ENCODE measurements at places on chromosomes 16 and 17. TPM values are rescaled to one million over a fixed set of nuclear protein-coding genes. Genes with fewer than 3 reads are reported as not detected.
A peak's percentile ranks its signal among the peaks of the same experiment; 100 is the strongest.

Gene AIPL1
- not detected for total RNA-seq

- DNase-seq, result no peak
Measured at GRCh38 chr17:7354262-7354843, 603 bp upstream of the TMEM95 start.

DNA sequence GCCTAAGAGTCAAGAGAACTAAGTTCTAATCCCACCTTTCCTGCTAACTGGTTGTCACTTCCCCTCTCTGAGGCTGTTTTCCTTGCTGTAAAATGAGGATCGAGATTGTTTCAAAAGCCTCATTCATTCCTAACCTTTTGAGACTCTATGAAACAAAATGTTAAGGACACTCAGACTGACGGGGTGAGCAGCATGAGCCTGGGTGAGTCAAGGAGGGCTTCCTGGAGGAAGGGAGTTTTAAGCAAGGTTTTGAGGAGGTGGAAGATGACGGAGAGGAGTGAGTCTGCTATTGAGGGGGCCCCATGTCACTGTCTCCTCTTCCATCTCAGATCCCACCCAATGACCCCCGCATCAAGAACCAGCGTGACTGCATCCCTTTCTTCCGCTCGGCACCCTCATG, 4.1 kb downstream of the EPX start:
- no peak for DNase-seq

DNA sequence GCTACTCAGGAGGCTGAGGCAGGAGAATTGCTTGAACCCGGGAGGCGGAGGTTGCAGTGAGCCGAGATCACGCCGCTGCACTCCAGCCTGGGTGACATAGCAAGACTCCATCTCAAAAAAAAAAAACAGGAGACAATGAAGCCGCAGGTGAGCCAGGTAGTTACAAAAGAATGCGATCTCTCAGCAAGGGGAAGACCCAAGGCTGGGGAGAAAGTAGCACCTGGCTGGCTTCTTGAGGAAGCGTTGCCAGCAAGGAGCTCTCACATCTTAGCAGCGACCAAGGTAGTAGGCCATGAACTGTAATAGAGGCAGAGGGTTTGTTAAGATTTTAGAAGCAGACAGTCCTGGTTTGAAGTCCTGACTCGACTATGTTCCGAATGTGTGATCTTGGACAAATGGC, 175.0 kb downstream of the AIPL1 start:
- DNase-seq, result no peak

DNA sequence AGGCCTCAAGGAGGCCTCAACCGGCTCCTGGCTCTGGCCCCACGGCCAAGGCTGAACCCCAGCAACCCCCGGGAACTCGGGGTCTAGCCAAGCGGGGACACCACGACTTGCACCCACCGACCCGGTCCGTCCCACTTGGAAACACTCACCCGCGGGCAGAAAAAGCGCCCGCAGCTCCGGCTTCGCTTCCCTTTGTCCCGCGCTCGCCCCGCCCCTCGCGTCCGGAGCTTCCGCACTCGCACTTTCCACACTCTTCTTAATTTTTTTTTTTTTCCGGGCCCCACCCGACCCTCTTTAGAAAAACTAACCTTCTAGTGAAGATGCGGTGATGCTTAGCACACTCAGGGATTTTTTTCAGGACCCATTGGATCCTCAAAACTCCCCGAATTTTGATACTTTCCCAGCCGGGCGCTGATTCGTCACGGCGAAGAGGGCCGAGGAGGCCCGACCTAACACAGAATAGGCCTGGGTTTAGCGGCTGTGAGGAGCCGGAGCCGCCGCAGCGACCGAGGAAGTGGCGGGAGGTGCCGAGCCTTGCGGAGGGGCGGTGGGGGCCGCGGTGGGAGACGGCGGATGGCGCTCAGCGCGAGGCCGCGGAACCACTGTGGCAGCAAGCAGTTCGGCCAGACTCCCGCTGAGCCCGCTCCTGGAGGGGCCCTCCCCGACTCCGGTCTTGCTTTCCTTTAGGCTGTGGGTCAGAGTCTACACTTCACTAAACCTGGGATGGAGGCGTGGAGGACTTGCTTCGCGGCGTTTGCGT, at the start of gene SMARCE1:
Gene SMARCE1, minus strand, starts transcription at position 195 of the 760 bp plus-strand sequence. CDS start 2,016 bp downstream, outside the sequence.
- peak; percentile 87 for DNase-seq

- no peak for DNase-seq
Measured at GRCh38 chr17:68403122-68403521, 54.2 kb downstream of the WIPI1 start.

Gene MYLK3
- total RNA-seq, result 150 TPM

GRCh38 chr17:750431-751037, 1.5 kb downstream of the GEMIN4 start:
- no peak for DNase-seq

GRCh38 chr17:30426292-30426691, 47.6 kb downstream of the CPD start:
- DNase-seq, result no peak

- DNase-seq, result no peak
Measured at GRCh38 chr16:80619824-80620223, 79.0 kb downstream of the DYNLRB2 start.

Gene TAT
- not detected for total RNA-seq

GRCh38 chr16:1181404-1182315, 28.8 kb downstream of the CACNA1H start:
- no peak for DNase-seq

Gene KRTAP9-1
- not detected for total RNA-seq

DNA sequence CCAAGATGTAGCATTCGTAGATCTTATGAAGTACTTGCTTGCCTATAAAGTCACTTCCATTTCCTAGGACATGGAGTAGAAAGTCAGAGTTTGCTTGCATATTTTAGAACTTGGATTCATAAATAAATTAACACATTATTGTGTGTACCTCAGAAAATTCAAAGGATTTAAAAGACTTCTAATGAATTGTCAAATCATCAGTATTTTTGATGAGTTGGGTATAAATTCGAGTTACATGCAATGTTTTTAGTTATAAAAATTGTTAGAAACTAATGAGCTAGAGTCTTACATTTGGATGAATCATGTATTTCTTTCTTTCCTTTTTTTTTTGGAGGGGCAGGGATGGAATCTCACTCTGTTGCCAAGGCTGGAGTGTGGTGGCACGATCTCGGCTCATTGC, 156.9 kb upstream of the KCNJ16 start:
- DNase-seq, result no peak

Gene CRHR1
- not detected for total RNA-seq

DNA sequence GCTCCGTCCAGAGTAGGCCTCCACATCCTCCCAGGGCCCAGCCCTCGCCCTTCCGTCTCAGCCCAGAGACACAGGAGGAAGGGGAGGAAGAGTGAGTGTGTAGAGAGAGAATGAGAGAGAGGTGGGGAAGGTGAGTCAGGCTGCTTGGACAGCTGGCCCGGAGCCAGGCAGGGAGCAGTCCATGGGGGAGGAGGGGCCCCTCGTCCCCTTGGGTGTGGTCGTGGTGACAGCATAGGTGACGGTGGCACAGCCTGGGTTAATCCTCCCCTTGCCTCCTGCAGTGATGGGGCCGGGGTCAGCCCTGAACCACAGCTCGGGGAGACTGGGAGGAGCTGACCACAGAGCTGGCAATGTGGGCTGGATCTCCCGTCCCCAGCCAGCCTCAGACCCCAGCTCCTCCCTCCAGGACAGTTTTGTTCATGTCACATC, 36.5 kb downstream of the FA2H start:
- no peak for DNase-seq

DNA sequence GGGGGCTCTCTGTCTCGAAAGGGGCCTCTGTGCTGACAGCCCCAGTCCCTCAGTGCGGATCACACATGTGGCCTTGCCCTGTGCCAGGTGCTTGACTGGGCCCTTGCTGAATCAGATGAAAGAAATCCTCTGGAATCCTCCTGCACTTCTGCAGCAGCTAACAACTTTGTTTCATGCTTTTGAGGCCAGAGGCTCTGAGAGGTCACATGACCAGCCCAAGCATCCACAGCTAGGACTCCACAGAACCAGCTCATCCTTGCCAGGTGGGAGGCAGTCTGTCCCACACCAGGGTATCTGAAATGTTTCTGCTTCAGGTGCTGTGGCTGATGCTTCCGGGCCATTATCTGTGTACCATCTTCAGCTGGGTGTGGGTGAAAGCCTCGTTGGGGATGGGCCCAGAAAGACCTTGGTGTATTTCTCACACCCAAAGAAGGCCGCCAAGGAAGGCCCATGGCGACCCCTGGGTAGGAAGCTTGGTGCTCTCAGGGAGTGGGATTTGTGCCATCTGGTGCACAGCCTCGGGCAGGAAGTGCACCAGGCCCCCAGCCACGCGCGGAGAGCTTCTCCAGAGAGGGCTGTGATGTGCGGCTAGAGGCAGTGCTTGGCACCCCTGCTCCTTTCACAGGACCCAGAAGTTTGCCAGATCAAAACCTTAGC, 143.8 kb downstream of the CLEC16A start:
- peak; percentile 61 for DNase-seq

DNA sequence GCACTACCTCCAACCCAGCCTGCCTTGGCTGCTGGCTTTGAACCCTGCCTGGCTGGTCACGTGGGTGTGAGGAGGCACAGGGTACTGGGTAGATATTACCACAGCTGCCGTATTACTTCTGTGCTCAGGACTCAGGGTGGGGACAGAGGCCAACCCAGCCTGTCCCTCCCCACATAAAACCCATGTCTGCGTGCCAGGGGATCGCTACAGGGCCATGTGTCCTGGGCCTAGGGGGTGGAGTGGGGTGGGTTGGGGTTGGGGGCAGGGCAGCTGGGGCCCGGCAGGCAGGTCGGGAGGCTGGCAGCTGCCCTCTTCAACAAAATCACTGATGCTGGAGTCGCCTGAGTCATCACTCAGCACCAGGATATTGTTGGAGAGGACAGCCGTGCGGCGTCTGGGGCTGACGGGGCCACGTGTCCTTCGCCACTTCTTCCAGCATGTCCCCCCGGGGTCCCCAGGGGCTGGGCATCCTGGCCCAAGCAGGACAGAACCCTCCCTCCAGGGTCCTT, 39.7 kb upstream of the PVALEF start:
- no peak for DNase-seq

Gene DNAH3
- 0.40 TPM for total RNA-seq

GRCh38 chr17:71516149-71516548, 604.7 kb upstream of the SOX9 start:
- DNase-seq, result no peak

- DNase-seq, result no peak
Measured at GRCh38 chr17:65334406-65334805, 197.2 kb downstream of the RGS9 start.

DNA sequence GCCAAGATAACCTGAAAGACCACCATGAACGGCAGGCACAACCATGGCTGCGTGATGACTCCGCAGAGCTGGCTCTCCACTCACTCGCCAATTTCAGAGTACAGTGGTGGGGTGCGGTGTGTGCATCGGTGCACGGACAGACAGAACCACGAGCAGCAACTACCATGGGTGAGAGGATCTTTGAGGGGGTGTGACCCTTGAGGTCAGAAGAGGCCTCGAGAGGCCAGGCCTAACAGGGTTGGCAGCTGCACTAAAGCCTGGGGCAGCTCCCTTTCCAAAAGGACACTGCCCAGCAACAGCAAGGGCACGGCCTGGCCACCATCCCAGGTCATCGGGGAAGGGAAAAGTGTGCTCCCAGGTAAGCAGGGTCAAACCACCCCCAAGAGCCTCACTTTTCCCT, 1.9 kb upstream of the ECI1 start:
- no peak for DNase-seq

Gene NLRC3
- 0.67 TPM for total RNA-seq

Gene MYH11
- total RNA-seq, result 62.2 TPM

GRCh38 chr17:69434164-69434579, 19.7 kb downstream of the MAP2K6 start:
- no peak for DNase-seq

DNA sequence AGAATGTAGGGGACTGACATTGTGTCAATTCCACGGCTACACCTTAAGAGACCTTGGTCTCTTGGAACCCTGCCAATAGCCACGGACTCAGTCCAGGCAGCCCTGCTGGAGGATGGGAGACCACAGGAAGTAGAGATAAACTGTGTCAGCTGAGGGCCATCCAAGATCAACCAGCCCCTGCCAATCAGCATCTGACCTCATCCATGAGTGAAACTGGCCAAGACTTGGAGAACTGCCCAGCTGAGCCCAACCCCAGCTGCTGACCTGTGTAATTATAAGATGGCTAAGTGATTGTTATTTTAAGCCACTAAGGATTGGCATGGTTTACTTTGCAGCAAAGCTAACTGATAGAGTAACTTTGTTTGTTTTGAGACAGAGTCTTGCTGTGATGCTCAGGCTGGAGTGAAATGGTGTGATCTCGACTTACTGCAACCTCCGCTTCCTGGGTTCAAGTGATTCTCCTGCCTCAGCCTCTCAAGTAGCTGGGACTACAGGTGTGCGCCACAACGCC, 13.3 kb upstream of the YWHAE start:
- peak; percentile 85 for DNase-seq

Gene RNF43
- total RNA-seq, result 1.6 TPM

DNA sequence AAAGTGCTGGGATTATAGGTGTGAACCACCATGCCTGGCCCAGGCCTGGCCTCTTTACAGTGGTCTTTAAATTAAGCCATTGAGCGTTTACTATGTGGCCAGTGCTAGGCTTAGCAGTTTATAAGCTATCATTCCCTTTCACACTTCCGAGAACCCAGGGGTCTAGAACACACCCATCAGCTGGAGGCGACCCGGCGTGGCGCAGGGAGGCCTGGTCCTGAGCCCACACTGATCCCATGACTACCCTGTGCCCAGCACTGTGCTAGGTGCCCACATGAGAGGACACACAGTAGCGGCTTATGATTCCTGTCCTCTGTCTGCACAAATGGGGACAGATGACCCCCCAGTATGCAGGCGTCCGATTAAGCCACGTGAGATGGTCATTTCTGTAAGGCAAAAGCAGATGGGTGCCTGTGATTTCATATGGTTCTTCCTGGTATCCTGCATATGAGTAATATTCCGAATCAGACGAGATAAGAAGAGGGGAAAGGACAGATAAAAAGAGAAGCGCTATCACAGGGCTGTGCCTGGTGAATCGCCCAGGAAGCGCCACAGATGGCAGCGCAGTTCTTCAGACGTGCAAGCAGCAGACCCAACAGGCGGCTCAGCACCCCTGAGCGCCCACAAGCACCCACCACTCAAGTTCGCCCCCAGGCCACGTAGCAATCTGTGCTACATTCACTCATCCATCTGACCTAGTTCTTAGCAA, 5.3 kb downstream of the OSGIN1 start:
- DNase-seq, result no peak

Gene KCNH4
- total RNA-seq, result not detected

Gene PRR35
- total RNA-seq, result not detected

Gene PITPNM3
- 0.57 TPM for total RNA-seq

GRCh38 chr17:49762151-49762941, 1.6 kb downstream of the FAM117A start:
- no peak for DNase-seq

GRCh38 chr16:27417047-27417671, 15.2 kb downstream of the IL21R start:
- DNase-seq, result no peak

GRCh38 chr17:37706446-37706845, 38.4 kb downstream of the HNF1B start:
- no peak for DNase-seq
